ENCODE measurements at places on chromosomes 11 and 22.

- no peak for DNase-seq
These were observed 33.0 kb upstream of the MYOD1 start for GRCh38 chr11:17686231-17686980.

DNA sequence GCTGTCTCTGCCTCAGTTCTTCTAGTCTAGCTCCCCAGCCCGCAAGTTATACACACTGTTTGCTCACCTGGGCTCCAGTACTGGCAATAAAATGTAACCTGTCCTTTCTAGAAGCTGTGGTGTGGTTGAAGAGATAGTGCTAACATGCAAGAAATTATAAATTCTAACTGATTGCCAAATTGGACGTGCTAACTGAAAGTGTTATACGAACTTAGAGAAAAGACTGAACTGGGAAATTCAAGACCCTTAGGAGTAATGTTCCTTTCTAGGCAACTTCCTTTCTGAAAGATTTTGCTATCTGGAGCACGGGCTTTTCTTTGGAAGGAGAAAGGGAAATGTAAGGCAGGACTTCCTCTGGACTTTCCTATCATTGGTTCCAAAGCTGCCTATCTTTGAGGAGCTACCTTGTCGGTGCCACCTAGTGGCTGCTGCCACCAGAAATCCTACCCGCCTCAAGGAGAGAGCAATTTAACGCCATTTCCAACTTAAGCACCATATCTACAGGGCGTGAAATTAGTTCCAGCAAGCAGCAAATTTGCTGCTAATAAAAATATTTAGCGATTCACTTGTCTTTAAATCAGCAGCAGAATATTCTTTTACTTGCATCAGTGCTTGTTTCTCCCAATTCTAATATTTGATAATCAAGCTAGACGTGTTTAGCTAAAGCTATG, 12.7 kb upstream of the TMEM218 start:
- DNase-seq, result no peak

DNA sequence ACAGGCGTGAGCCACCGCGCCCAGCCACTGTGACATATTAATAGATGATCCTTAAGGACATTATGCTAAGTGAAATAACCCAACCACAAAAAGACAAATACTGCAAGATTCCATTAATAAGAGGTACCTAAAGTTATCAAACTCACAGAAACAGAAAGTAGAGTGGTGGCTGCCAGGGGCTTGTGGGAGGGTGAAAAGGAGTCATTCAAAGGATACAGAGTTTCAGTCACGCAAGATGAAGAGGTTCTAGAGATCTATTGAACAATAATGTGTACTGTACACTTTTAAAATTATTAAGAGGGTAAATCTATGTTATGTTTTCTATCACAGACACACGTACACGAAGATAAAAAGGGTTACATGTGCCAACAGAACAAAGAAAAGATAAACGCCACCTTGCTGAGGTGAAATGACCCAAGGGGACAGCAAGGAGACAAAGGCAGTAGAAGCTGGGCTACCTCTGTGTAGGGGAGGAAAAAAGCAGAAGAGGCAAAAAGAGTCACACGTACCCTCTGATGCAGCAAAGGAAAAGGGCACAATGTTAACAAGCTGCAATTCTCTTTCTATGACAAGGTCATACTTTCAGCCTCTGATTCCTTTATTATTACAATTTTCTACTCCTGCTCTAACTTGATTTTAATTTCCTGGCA, 65.3 kb downstream of the AMBRA1 start:
- no peak for DNase-seq

- DNase-seq, result no peak
These were observed 134.8 kb downstream of the EHF start for GRCh38 chr11:34755671-34756070.

- DNase-seq, result no peak
These were observed 12.3 kb upstream of the TUB start for GRCh38 chr11:8068605-8069221.

- no peak for DNase-seq
These were observed 4.7 kb upstream of the C11orf96 start for GRCh38 chr11:43937434-43938411.

DNA sequence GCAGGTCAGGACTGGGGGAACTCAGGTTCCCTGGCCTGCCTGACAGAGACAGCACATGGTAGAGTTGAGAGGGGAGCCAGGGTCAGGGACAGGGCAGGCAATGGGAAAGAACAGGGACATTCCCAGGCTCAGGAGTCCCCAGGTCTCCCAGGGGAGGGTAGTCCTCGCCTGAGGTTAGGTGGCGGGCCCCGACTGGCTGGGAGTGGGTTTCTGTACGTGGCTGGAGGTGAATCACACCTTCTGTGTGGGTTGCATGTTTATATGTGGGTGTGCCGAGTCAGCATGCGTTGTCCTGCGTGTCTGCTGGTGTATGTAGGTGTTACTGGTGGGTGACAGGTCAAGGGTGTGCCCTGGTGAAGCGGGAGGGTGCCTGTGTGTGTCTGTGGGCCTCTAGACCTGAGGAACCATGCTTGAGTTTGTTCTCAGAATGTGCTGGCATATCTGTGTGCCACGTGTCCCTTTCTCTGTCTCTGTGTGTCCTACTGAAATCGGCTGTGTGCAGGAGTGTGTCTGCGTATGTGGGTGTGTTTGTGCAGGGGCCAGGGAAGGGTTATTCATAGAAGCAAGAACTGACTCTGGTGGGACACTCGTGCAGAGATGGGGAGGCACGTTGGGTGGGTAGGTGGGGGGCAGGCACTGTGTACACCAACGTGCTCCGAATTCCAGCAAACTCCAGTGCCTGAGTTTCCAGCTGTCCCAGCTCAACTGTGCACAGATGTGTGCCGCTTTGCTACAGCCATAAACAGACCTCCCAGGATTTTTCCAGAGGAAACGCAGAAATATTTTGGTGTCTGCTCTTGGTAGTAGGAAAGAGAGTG, 23.8 kb upstream of the OAF start:
- DNase-seq, result peak; percentile 19

GRCh38 chr11:28245131-28245530, 136.9 kb downstream of the METTL15 start:
- no peak for DNase-seq

Data from stimulated activated CD4-positive, alpha-beta T cell treated with anti-CD3 and anti-CD28 coated beads, Interleukin-2, amount 100 ng/mL, for 4 hours (primary cell).